Posterior cingulate gyrus (tissue), 11 donors: ENCODE measurements at places on chromosomes 3 and 15.

DNA sequence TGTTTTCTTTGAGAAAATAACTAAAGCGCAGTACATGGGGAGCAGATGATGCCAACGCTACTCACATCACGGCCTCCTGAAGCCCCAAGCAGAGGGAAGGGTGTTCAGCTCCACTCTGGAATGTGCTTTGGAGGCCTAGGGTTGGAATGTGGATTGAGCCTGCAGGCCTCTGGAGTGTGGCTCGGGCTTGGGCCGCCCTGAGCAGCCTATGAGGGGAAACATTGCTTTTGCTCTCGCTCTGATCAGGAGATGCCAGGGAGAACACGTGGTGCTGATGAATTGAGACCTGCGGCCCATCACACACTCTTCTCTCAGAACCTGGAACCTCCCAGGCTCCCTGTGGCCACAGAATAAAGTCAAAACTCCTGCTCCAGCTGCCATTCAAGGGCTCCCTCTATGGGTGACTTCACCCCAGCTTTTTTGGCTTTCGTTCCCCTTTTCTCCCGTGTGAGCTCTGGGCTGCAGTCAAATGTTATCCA lies 23.3 kb downstream of the CCDC13 start:
- DNase-seq: no peak

GRCh38 chr3:25663869-25664811 lies 567 bp downstream of the TOP2B start:
- peak; percentile 71 for DNase-seq

- no peak for DNase-seq
These were observed 1.8 kb downstream of the NUSAP1 start for GRCh38 chr15:41334293-41335120.

DNA sequence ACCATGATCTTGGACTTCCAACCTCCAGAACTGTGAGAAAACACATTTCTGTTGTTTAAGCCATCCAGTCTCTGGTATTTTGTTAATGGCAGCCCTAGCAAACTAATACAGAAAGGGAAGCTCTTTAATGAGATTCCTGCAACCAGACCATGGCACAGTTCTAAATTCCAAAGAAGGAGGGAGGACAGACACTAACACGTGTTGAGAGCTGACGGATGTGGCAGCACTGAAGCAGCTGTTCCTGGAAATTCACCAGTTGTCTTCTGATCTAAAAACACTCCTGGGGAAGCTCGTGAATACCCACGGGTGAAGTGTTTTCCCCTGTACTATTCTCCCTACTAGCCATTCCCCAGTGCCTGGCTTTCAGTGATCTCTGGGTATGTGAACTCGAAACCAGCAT lies 56.7 kb downstream of the RPL22L1 start:
- DNase-seq: no peak

DNA sequence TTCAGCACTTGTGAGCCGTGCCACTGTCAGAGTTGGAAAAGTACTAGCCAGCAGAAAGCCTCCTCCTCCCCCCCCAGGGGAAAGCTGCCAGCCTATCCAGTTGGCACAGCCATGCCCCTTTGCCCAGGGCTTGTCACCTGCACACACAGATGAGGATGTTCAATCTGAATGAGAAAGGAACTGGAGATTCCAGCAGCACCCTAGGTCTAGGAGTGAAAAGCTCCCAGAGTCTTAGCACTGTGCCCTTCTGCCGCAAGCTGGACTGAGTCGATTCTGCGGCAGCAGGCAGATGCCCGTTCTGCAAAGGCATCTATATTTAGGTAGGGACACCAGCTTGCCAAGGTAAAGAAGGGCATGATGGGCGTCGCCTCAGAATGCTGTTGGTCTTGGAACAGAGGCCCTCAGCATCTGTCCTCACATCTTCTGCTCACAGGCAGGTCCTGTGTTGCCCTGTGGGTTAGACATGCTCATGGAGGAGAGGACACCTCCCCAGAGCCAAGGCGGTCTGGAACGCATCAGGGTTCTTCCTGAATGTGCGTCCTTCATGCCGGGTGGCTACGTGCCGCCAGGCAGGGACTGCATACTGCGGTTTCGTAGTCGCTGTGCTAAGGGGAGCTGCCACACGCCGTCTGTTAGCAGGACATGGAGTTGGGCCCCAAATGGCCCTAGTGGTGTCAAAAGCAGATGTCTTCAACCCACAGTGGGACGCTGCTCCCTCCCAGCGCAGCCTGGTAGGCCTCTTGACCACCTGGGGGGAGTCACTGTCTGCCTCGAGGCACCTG lies 109.5 kb downstream of the VGLL4 start:
- DNase-seq: peak; percentile 86

DNA sequence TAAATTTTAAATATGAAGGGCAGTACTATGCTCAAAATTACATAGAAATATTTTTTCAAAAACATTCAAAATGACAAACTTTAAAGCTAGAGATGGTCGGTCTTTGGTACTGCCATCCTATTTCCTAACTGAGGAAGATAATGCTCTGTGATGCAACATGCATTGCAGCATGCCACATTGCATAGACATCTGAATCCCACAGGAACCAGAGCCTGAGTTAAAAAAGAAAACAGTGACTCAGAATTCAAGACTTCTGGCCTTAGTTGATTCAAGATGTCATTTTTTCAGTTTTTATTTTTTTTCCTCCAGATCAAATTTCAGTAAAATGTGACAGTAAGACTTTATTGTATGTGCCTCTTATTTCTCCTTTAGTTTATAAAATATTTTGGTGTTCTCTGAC lies 33.1 kb downstream of the TP63 start:
- no peak for DNase-seq

DNA sequence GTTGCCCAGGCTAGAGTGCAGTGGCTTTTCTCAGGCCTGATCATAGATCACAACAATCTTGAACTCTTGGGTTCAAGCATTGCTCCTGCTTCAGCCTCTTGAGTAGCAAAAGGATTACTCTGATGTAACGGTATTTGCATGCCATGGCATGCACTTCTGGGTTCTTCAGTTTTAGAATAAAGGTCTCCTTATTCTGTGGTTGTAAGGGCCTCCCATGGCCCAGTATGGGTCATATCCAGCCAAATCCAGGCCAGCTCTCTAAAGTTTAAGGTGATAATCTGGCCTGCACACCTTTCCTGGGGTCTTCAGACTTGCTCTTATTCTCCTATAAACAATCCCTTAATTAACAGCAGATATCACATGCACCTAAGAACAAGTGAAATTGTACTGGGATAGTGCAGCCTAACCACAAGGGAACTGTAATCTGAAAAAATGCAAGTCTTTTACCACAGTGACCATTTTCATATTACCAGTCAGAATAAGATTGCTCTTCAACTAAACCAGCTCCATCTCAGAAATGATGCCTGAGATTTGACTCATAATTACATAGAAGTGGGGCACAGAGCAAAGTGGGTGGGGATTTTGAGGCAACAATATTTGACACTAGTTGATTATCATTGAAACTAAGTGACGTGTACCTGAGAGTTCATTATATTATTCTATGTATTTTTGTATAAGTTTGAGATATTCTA lies 25.4 kb downstream of the COMMD2 start:
- DNase-seq: no peak

DNA sequence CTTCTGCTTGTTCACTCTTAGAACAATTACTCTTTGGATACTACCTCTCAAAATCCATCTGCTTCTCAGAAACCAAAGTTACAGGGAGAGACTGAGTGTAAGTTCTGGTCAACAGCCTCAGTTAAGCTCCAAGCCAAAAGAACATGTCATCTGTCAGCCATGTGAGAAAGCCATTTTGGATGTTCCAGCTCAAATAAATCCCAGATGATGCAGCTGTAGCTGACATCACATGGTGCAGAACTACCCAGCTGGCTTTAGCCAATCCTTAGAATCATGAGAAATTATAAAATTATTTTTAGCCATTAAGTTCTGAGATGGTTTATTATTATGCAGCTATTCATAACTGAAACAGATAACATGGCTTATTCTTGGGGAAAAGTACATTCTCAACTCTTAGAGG lies 696.0 kb downstream of the ZNF385D start:
- no peak for DNase-seq

DNA sequence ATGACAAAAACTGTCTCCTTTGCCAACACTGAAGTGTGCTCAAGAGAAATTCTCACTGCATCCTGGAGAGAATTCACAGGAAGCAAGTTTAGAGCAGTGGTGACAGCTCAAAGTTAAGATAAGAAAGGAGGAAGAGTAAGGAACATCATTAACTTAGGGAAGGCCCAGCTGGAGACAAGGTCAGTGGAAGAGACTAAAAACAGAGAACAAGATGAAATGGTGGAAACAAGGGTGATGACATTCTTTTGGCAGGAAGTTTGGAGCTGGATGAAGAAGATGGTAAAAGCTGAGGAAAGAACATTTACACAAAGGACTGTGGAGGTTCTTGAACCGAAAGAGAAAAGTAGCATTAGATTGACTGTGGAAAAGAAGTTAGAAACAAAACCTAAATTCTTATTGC lies 6.7 kb upstream of the SUCLG2 start:
- no peak for DNase-seq

GRCh38 chr3:147758771-147759170 lies 349.6 kb downstream of the ZIC1 start:
- no peak for DNase-seq

DNA sequence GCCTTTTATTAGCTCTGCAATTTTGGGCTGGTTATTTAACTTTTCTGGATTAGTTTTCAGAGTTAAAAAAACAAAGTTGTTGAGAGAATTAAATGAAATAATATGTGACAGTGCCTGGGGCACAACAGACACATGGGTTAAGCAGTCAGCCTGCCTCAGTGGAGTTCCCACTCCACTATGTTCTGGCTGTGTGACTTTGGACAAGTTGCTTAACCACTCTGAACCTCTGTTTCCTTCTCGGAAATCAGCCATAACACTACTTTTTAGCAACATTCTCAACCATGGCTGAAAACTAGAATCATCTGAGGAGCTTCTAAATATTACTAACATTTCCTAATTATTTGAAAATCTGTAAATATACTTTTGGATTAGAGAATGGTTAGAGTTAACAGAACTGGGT lies 56.5 kb upstream of the SLC6A11 start:
- no peak for DNase-seq

GRCh38 chr15:48718646-48719045 lies 73.1 kb upstream of the FBN1 start:
- DNase-seq: no peak

DNA sequence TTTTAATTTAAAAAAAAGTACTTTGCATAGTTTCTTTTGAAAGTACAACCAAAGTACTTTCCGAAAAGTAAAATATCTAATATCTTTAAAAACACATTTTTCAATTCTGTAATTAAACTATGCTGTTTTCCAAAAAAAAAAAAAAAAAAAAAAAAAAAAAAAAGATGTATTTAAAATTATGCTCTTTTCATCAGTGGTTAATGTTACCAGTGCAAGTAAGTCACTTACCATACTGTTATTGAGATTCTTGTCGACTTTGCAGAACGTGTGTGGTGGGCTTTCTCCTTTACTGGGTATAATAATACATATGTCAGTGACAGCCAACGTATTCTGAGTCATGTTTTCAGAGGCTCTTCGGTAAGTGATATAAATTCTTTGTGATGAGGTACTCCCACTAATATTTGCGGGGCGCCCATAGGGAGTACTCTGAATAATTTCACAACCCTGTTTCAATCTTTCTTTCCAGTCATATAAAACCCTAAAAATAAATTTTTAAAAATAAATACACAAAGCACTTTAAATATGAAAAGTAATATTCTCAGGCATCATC lies 39.9 kb downstream of the DENND4A start:
- DNase-seq: no peak

DNA sequence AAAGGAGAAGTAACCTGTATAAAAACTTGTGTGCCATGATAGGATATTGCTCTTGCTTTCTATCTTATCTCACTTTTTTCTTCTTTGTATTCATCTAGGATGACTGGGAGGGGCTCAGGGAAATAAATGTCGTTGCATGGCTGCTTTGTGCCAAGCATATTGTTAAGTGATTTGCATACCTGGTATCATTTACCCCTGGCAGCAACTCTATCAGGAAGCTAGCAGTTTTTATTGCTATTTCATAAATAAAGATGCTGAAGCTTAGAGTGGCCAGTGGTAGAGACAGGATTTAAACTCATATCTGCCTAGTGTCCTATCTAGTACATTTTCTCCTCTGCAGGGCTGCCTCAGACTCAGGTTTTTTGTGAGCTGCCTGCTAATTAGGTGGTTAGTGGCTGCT lies 253.3 kb downstream of the PTPRG start:
- DNase-seq: no peak

DNA sequence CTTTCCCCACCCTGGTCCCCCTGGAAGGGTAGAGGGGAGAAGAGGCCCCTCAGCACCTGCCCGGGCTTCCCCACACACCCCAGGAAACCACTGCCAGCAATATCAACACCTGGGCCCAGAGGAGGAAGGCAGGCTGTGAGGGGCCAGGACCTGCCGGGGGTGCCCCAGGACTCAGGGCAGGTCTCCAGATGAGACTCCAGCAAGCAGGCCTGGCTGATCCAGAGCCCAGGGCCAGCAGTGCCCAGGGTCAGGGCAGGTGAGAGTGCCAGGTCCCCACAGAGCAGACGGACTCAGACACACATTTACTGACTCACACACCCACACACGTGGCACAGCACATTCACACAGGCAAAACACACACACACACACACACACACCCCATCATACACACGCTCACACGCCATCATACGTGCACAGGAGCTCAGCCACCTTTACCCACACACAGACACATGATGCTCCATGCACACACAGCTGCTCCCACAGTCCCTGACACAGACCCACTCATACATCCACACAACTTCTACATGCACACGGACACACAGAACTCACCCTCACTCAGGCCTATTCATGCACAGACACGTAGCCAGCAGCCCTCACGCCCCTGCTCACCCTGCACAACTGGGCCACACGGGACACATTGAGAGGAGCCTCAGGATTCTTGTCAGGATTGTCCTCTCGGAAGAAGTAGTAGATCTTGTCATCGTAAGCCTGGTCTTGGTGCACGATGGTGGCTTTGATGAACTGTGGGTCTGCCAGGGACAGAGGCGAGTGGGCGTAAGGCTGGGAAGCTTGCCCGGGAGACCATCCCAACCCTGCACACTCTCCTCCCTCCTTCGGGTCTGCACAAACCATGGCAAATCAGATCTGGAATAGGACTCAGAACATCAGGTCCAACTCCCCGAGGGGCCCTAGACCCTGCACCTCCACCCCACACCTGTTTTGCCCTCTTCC lies 17.5 kb downstream of the SEMA7A start:
- no peak for DNase-seq

- no peak for DNase-seq
These were observed 48.8 kb downstream of the WWTR1 start for GRCh38 chr3:149608987-149609386.

- no peak for DNase-seq
These were observed 1.2 kb downstream of the SLC12A6 start for GRCh38 chr15:34336231-34336990.

DNA sequence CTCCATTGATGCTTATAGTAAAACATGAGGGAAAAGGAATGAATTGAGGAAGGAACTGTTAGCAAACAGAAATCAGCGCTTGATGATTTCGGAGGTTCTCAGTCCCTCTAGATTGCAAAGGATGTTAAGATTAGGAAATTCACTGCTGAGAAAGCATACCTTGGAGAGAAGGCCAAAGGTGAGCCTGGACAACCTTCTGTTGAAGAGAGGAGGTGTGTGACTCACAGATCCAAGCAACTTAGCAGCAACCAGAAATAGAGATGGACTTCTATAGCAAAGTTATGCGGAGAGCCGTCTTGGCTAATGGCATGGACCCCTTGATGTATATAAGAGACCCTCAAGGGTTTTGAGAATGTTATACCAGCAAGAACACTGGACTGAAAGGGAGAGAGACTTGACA lies 114.3 kb downstream of the EEFSEC start:
- DNase-seq: no peak

GRCh38 chr3:157669416-157669815 lies 166.2 kb upstream of the VEPH1 start:
- DNase-seq: no peak
